Neuronal stem cell (in vitro differentiated cells): ENCODE measurements at places on chromosomes 4 and X.

DNA sequence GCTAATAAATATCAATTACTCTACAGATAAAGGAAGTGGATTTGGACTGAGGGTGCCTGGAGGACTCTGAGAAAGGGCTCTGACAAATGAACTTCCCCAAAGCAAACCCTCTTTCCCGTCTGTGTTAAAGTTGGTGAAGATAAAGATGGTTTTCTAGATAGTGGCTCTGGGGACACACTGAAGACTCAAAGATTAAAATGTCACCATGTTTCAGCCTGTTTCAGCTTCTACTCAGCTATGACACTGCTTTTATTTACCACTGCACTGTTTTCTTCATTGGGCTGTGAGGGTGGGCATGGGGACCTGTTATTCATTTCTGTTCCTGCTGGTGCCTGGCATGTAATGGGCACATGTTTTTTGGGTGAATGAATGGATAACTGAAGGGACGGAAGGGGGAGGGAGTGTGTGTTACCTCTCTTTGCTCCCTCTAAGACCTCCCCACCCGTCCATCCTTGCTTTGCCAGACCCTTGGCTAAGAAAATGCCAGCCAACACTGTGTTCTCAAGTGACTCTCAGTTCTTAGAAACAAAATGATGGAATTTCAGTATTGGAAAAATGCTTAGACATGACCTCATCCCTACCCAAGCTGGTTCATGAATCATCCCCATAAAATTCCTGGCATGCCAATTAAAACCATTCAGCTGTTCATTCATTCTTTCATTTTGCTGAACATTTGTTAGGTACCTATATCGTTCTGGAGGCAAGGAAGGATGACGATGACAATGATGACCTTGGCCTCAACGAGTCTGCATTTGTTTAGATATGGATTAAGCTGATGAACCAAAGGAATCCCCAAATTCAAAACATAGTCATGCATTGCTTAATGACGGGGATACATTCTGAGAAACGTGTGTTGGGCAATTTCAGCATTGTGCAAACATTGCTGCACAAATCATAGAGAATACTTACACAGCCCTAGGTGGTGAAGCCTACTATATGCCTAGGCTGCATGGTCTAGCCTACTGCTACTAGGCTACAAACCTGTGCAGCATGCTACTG is 13.4 kb upstream of the STK32B start:
- H3K4me3 ChIP-seq = no peak overlapping the region
- no peaks in the 10 kb centered on the region for H3K27me3 ChIP-seq
- H3K4me1 ChIP-seq = no peaks in the 10 kb centered on the region
- H3K36me3 ChIP-seq = no peaks in the 10 kb centered on the region
- H3K27ac ChIP-seq = no peak overlapping the region

- H3K36me3 ChIP-seq = no peaks in the 10 kb centered on the region
- peak; percentile 12 for DNase-seq
- no peaks in the 10 kb centered on the region for H3K27me3 ChIP-seq
- peak overlapping the region; percentile 48 for H3K27ac ChIP-seq
Observed at GRCh38 chr4:155676430-155676825, 9.8 kb downstream of the GUCY1A1 start.

DNA sequence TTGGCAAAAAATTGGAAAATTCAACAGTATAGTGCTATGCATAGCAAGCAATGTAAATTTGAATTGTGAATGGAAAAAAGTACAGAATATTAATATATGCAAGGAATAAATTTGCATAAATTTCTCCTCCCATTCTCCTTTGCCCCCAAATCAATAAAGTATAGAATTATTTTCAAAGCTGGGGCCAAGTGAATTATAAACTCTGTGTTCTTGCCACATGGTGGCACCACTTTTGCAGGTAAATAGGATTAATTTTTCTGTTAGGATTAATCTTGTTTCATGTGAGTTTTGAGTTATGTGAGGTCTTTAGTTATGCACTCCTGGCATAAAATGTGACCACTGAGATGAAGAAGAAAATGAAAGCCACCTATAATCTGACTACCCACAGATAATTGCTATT is 19.9 kb downstream of the COPS4 start:
- no peak overlapping the region for H3K4me3 ChIP-seq
- no peaks in the 10 kb centered on the region for H3K27me3 ChIP-seq
- DNase-seq = no peak
- H3K36me3 ChIP-seq = peaks cover 11% of the 10 kb centered on the region
- no peaks in the 10 kb centered on the region for H3K4me1 ChIP-seq
- H3K27ac ChIP-seq = no peak overlapping the region

- DNase-seq = no peak
- H3K4me1 ChIP-seq = peaks cover 12% of the 10 kb centered on the region
- no peaks in the 10 kb centered on the region for H3K27me3 ChIP-seq
- H3K4me3 ChIP-seq = no peak overlapping the region
Observed at GRCh38 chr4:185205697-185206342, 2.0 kb upstream of the CFAP97 start.

DNA sequence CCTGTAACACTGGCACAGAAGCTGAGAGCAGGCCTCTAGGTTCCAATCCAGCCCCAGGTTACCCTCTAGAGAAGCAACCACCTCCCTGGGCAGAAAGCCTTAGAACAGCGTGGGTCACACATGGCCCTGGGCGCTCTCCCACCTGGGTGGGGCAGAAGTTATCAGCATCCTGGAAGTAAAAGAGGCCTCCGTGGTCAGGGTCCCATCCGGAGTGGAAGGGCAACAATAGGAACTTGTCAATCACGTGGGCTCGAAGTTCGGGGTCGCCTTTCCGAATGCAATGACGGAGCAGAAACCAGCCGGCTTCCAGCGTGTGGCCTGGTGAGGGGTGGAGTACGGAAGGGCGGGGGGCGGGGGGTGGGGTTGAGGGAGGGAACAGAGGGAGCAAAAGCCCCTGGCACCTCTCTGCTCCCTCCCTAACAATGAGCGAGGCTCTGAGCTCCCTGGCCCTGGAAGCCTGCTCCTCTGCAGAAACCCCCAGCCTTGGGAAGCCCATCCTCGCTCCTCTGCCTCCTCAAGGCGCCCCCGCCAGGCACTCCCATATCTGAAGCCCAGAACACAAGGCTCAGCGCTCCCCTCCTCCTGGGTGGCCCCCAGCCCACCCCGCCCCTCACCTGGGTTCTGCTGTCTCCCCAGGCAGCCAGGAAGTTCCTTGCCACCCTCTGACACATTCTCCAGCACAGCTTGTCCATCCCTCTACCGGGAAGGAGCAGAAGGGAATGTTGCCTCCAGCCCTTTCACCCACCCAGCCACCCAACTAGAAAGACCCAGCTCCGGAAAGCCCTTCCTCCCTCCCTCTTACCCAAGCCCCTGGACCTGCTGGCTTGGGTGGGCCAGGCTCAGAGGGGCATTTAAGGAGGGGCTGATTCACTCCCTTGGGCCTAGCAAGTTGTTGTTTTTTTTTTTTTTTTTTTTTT is 2.8 kb downstream of the RENBP start:
- H3K27ac ChIP-seq = no peak overlapping the region
- no peak overlapping the region for H3K4me3 ChIP-seq
- H3K4me1 ChIP-seq = no peaks in the 10 kb centered on the region
- H3K27me3 ChIP-seq = no peaks in the 10 kb centered on the region
- H3K36me3 ChIP-seq = no peaks in the 10 kb centered on the region

DNA sequence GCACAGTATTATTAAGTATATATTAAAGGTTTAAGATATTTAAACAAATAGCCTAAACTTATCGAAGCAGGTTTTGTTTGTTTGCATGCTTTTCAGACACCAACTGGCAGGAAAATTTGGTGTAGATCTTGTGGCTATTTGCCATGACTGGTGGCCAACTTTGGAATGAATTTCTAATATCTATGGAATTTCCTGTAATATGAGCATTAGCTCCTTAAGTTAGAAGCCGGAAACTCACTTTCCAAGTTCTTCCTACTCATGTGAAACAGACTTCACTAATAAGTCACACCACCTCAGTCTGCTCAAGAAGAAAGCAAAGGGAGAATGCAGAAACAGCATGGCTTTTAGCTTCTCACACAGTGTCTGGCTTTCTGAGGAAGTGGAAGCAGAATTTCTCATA is 563.9 kb downstream of the GRXCR1 start:
- no peak overlapping the region for H3K4me3 ChIP-seq
- no peaks in the 10 kb centered on the region for H3K27me3 ChIP-seq
- DNase-seq = no peak
- no peaks in the 10 kb centered on the region for H3K36me3 ChIP-seq
- no peak overlapping the region for H3K27ac ChIP-seq
- no peaks in the 10 kb centered on the region for H3K4me1 ChIP-seq

- no peaks in the 10 kb centered on the region for H3K27me3 ChIP-seq
- no peak overlapping the region for H3K4me3 ChIP-seq
- no peak overlapping the region for H3K27ac ChIP-seq
- H3K36me3 ChIP-seq = no peaks in the 10 kb centered on the region
- H3K4me1 ChIP-seq = peaks cover 5% of the 10 kb centered on the region
Observed at GRCh38 chr4:186840771-186841301, 117.2 kb upstream of the FAT1 start.

DNA sequence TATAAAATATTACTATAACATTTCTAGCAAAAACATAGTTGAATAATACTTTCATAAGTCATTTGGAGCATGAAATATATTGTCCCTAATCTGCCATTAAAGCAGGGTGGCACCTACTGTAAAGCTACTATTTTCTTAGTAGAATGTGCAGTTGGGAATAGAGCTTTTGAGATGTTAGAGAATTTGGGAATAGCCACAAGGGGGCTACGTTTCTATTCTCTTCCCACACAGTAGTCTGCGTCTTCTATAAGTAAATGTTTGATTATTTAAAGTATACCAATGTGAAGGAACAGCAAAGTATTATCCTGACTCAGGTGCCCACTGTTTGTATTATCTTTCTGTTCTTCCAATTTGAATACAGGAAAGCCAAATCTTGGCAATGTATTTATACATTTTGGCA is 323.2 kb upstream of the GIMD1 start:
- H3K4me1 ChIP-seq = no peaks in the 10 kb centered on the region
- no peak overlapping the region for H3K27ac ChIP-seq
- H3K4me3 ChIP-seq = no peak overlapping the region
- H3K36me3 ChIP-seq = no peaks in the 10 kb centered on the region
- DNase-seq = no peak

GRCh38 chr4:182938205-182938645 is 21.0 kb upstream of the DCTD start:
- no peak overlapping the region for H3K4me3 ChIP-seq
- DNase-seq = peak; percentile 38
- H3K27me3 ChIP-seq = peaks cover 19% of the 10 kb centered on the region
- no peak overlapping the region for H3K27ac ChIP-seq

- peak overlapping the region; percentile 1 for H3K4me3 ChIP-seq
- H3K27me3 ChIP-seq = no peaks in the 10 kb centered on the region
- no peak for DNase-seq
- H3K27ac ChIP-seq = no peak overlapping the region
- H3K36me3 ChIP-seq = no peaks in the 10 kb centered on the region
- peaks cover 8% of the 10 kb centered on the region for H3K4me1 ChIP-seq
Observed at GRCh38 chr4:126242679-126243390, 928.1 kb downstream of the FAT4 start.

GRCh38 chrX:41512394-41512793 is 65.3 kb downstream of the NYX start:
- no peak for DNase-seq
- no peaks in the 10 kb centered on the region for H3K36me3 ChIP-seq
- no peak overlapping the region for H3K27ac ChIP-seq

DNA sequence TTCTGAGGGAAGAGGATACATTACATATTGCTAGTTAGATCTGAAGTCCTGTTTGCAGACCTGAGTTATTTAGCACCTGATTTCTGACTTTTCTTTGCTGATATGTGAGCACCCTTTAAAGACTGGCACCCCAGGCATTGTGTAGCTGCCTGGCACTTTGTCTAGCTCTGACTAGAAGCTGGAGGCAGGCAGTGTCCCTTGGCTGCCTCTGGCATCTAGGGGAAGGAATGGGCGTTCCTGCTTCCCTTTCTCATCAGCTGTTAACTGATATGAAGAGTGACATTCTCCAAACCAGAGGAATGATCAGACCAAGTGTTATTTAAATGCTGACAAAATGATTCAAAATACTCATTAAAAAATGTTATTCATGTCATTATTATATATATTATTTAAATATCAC is 30.3 kb upstream of the SHISA3 start:
- DNase-seq = no peak
- no peak overlapping the region for H3K4me3 ChIP-seq
- no peak overlapping the region for H3K27ac ChIP-seq
- H3K4me1 ChIP-seq = no peaks in the 10 kb centered on the region

DNA sequence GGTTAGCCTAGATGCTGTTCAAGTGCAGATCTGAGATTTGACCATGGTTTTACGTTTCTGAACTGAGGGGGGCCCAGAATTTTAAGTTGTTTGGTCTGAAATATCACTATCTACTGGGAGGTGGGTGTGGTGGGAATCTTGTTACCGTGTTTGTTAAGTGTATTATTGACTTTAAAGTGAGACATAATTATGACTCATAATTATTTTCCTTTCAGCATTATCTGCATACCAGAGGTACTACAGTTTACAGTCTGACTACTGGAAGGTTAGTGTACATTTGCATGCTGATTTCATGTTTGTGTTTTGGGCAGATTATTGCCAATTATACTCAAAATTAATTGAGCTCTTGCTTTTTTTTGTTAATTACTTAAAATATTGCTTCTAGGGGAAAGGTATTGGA is 101.5 kb downstream of the KDM6A start:
- no peaks in the 10 kb centered on the region for H3K4me1 ChIP-seq
- H3K27me3 ChIP-seq = no peaks in the 10 kb centered on the region
- no peak overlapping the region for H3K27ac ChIP-seq
- no peak for DNase-seq
- H3K36me3 ChIP-seq = no peaks in the 10 kb centered on the region
